ENCODE measurements at places on chromosomes 5 and 9.

DNA sequence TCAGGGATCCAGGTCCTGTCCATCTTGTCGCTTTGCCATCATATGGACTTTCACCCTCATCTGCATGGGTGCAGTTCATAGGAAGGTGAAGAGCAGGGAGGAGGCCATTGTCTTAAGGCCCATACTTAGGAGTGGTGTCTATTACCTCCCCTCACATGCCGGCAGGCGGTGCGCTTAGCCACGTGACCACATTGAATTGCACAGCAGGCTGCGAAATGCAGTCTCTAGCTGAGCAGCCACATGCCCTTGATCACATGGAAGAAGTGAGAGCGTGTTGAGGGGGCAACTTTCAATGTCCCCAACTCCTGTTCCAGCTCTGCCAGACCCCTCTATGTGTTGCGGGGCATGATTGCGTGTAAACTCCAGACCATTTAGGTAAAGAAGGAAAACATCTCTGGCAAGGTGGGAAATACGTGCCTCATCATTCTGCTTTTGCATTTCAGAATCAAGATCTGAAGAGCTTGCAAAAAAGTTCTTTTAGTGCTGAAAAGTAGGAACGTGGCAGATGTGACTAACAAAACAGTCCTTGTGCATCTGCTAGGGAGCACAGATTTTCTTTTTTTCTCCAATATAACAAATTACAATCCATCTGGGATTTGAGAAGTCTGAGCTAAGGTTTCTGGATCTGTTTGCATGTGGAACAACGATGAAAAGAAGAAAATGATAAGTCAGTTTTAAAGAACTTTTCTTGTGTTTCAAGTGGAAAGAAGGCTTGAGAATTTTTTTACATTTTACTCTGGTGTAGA, 34.4 kb downstream of the ROPN1L start:
- H3K27me3 ChIP-seq, result peaks cover 3% of the 10 kb centered on the region
- no peak overlapping the region for H3K4me3 ChIP-seq
- H3K4me1 ChIP-seq, result no peaks in the 10 kb centered on the region
- no peaks in the 10 kb centered on the region for H3K36me3 ChIP-seq

DNA sequence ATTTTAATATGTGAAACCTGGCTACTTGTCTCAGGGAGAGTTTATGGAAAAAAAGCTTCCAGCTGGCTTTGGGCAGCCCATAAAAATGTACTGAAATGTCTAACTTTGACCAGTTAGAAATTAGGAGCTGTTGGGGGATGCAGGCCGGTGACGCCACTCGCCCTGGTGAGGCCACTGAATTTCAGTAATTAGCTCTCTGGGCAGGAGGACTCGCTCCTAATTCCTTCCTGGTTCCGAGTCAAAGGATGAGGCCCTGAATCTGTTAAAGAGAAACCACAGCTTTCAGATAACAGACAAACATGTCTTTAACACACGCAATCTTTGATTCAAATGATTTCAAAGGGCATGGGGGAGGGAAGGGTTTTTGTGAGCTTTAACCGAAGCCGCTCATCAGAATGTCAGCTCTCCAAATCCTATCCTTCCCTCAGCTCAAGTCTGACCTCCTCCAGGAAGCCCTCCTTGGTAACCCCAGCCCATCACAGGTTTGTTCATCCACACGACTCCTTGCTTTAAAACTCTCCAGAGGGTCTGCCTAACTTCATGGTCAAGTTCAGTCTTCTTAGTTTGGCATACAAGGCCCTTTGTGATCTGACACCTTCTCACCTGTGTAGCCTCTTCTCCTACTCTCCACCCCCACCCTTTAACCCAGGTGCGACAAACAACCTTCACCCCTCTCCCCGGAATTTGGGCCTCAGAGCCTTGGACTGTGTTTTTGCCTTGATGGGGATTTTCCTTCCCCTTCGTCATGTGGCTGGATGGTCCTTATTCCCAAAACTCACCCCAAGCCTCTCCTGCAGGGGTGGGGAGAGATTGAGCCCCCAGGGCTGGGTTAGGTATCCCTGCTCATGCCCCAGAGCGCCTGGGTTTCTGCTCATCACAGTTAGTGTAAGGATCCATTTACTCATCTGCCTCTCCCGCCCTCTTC, 13.6 kb upstream of the PHF19 start:
- no peaks in the 10 kb centered on the region for H3K27me3 ChIP-seq
- no peak for DNase-seq
- peaks cover 38% of the 10 kb centered on the region for H3K4me1 ChIP-seq
- peak overlapping the region; percentile 63 for H3K4me3 ChIP-seq
- H3K36me3 ChIP-seq, result no peaks in the 10 kb centered on the region
- peak overlapping the region; percentile 78 for H3K27ac ChIP-seq

GRCh38 chr5:177471610-177472356, 1.7 kb downstream of the DBN1 start:
- DNase-seq, result no peak
- H3K27me3 ChIP-seq, result peaks cover 7% of the 10 kb centered on the region
- no peaks in the 10 kb centered on the region for H3K36me3 ChIP-seq
- no peak overlapping the region for H3K27ac ChIP-seq

DNA sequence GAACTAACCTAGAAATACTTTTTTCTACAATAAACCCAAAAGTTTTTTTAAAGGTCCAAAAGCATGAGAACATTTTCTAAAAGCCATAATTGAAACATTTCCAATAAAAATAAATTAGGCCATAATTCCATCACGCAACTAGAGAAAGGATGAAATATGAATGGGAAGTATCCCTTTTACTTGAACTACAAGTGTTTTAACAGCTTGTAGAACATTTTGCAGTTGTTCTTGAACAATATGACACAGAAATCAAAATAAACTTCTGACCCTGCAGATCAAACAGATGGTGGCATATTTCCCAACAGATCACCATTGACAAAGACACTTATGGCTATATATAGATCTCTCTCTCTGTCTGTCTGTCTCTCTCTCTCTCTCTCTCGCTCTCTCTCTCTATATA, 624.4 kb downstream of the PSAT1 start:
- no peak overlapping the region for H3K27ac ChIP-seq
- H3K4me3 ChIP-seq, result no peak overlapping the region
- DNase-seq, result no peak
- no peaks in the 10 kb centered on the region for H3K27me3 ChIP-seq
- H3K36me3 ChIP-seq, result no peaks in the 10 kb centered on the region

GRCh38 chr9:6757132-6757455, 679 bp upstream of the KDM4C start:
- H3K27me3 ChIP-seq, result no peaks in the 10 kb centered on the region
- peak; percentile 75 for DNase-seq
- H3K4me3 ChIP-seq, result peak overlapping the region; percentile 96
- peak overlapping the region; percentile 100 for H3K27ac ChIP-seq

- H3K27me3 ChIP-seq, result peaks cover 35% of the 10 kb centered on the region
- H3K4me3 ChIP-seq, result no peak overlapping the region
- no peak for DNase-seq
- H3K36me3 ChIP-seq, result no peaks in the 10 kb centered on the region
- no peak overlapping the region for H3K27ac ChIP-seq
Observed at GRCh38 chr5:169242849-169243186, 58.1 kb downstream of the SLIT3 start.

- H3K36me3 ChIP-seq, result peaks cover 50% of the 10 kb centered on the region
- no peaks in the 10 kb centered on the region for H3K27me3 ChIP-seq
- no peak for DNase-seq
- peaks cover 64% of the 10 kb centered on the region for H3K4me1 ChIP-seq
- peak overlapping the region; percentile 74 for H3K4me3 ChIP-seq
Observed at GRCh38 chr9:120915854-120916470, 10.6 kb downstream of the TRAF1 start.

DNA sequence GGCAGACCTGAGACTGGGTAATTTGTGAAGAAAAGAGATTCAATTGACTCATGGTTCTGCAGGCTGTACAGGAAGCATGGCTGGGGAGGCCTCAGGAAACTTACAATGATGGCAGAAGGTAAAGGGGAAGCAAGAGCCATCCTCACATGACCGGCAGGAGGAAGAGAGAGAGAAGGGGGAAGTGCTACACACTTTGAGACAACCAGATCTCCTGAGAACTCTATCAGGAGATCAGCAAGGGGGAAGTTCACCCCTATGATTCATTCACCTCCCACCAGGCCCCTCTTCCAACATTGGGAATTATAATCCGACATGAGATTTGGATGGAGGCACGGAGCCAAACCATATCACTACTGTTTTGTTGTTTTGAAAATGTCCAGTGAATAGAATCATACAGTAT, 110.2 kb downstream of the DAPK1 start:
- no peaks in the 10 kb centered on the region for H3K4me1 ChIP-seq
- no peak overlapping the region for H3K27ac ChIP-seq
- H3K27me3 ChIP-seq, result peaks cover 8% of the 10 kb centered on the region
- no peak for DNase-seq
